ENCODE measurements at places on chromosomes 1 and 21.

DNA sequence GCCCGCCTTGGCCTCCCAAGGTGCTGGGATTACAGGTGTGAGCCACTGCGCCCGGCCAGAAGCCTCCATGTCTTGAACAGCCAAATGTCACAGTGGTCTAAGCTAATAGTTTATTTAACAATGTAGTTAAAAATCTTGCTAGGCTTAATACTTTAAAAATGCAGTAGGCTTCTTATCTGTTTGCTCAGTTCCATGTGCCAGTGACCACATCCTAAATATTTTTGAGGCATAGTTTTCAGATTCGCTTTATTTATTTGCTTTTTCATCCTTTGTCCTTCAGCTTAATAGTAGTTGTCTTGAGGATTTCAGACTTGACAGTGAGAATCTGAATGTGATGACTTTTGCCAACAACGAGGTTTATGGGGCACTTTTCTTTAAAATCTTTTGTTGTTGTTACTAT is 59.9 kb upstream of the PRRX1 start:
- DNase-seq: no peak

- DNase-seq: no peak
Measured at GRCh38 chr1:55305735-55306134, 90.6 kb upstream of the USP24 start.

DNA sequence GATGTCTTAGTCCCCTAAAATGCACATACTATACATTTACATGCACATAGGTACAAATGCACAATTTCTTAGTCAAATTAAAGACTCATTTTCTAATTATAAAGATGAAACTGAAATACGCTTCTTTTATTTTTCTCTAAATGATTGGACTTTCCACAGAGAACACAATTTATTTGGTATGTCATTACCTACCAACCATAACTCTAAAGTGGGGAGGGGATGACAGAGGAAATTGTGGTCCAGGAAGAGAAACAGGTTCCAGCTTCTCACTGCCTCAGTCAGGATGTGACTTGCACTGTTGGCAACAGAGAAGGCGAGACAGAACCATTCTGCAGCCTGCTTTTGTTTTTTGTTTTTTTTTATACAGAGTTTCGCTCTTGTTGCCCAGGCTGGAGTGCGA is 1189.2 kb downstream of the PLA2G4A start:
- DNase-seq: no peak

DNA sequence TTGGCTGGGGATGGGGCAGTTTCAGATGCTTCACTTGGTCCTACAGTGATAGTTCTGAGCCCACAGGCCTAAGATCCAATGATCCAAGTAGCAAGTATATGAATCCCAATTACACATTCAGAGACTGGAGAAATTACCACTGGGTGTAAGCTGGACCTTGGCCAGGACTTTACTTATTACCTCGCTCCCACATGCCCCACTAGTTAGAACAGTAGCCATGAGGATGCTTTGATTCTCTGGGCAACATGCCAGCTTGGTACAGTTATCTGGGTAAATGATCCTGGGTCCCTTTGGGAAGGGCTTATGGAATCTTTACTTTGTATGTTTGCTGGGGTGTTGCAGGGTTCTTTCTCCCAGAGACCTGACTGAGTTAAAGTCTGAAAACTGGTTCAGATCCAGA is 5.0 kb upstream of the FCAMR start:
- no peak for DNase-seq

- DNase-seq: no peak
Measured at GRCh38 chr1:237608433-237608832, 282.3 kb downstream of the ZP4 start.

- DNase-seq: no peak
Measured at GRCh38 chr1:157096881-157097280, 2.7 kb downstream of the ETV3L start.

GRCh38 chr1:21913258-21913657 is 23.9 kb downstream of the HSPG2 start:
- DNase-seq: no peak

GRCh38 chr1:176517484-176517883 is 54.5 kb downstream of the PAPPA2 start:
- no peak for DNase-seq

GRCh38 chr1:53956308-53957168 is 10.4 kb downstream of the LRRC42 start:
- DNase-seq: no peak

DNA sequence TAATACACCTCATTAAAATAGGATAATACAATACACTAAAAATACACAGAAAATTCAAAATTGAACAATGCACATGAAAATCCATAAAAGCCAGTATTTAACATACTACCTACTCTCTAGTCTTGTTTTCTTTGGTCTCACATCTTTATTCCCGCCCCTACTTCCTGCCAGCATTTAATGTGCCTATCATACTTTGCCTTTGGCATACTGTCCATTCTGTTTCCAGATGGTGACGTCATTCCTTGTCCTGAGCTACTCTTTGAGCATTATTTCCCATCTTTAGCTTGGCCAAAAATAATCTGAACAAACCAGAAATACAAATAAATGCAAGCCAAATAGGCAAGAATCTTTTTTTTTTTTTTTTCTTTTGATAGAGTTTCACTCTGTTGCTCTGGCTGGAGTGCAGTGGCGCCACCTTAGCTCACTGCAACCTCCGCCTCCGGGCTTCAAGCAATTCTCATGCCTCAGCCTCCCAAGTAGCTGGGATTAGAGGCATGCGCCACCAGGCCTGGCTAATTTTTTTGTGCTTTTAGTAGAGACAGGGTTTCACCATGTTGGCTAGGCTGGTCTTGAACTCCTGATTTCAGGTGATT is 4.4 kb downstream of the HFM1 start:
- no peak for DNase-seq

DNA sequence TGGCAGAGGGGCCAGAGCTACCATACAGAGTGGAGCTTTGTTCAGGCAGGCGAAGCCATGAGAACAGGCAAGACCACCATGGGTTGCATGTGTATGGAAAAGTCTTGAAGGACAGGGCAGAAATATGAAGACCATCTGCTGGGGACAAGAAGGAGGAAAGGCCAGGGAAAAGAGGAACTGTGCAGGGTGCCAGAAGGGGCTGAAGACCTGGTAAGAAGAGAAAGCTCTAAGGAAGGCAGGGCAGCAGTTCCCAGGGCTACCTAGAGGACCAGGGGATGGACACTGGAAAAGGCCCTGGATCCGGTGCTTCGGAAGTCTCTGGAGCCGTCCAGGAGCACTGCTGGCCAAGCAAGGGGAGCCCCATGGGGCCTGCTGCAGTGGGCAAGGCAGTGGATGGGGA is 43.4 kb downstream of the PKP1 start:
- no peak for DNase-seq

DNA sequence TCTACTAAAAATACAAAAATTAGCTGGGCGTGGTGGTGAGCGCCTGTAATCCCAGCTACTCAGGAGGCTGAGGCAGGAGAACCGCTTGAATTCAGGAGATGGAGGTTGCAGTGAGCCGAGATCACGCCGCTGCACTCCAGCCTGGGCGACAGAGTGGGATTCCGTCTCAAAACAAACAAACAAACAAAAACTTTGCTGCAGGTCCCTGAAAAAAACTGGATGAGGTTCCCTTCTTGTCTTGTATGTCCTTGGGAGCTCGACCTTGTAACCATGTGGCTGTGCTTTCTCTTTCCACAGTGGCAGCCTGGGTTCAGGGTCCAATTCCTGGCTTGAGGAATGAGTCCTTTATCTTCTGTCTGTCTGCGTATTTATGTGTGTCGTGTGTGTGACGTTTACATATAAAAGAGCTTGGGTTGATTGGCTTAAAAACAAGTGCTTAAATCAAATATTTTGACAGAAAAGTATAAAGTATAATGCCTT is 18.0 kb upstream of the COX20 start:
- DNase-seq: no peak

DNA sequence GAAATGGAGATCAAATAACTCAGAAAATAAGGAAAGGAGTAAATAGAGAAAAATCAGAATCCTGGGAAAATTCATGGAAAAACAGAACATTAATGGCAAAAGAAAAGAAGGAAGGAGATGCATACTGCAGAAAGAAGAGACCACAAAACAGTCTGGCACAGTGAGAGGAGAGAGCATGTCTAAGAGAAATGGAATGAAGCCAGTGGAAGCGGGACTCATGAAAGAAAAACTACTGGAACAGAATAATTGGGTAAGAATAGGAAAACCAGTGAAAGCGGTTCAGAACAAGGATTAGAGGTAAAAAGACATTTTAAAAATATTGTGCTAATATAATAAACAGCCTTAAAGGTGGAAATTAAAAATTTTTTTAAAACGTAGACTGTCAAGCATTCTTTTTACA is 93.6 kb upstream of the GREM2 start:
- no peak for DNase-seq

DNA sequence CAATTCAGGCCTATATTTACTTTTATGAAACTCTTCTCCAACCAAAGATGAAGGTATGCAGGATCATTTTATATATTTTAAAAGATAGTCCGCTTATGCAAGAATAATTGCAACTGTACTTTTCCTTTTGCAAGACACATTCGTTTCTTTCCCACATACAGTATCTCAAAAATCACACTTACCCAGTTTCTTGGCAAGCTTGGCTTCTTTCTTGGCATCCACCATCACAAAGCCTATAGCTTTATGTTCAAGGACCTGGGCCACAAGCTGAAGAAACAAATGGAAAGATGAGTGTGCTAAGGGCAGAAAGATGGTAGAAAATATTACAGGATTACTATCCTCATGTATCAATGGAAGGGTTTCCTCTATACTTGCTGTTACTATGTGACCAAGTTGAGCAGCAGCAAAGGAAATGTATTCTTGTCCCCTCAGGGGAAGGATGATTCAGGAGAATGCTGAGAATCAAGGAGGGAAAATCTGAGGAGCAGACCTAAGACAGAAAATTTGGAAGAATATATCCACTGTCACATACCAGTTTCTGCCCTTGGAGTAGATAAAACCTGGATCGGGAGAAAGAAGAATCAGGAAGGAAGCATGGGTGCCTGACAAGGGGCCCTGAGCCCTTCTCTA is 23.8 kb downstream of the CASQ2 start:
- no peak for DNase-seq

DNA sequence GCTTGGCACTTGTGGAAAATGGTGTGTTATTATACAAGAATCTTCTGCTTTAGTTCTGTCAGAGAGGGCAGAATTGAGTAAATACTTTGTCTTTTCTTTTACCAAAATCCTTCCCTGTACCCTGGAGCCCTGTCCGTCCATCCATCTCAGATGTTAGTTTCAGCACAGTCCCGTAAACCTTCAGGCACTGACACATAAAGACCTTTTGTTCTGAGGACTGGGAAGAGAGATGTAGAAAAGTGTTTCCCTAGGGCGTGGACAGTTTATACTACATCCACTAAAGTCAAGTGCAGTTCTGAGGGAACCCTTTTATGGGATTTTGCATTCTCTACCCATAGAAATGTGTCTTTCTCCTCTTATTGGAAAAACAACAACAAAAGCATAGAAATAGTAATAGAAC is 162.4 kb downstream of the PDE4B start:
- no peak for DNase-seq

- no peak for DNase-seq
Measured at GRCh38 chr1:186078245-186078644, 296.8 kb downstream of the TPR start.

- DNase-seq: no peak
Measured at GRCh38 chr1:219276049-219276738, 102.5 kb downstream of the LYPLAL1 start.

GRCh38 chr1:215064327-215064726 is 18.2 kb upstream of the KCNK2 start:
- DNase-seq: no peak
